Naive B cell (primary cell): ENCODE measurements at places on chromosomes 16 and 17. TPM values are rescaled to one million over a fixed set of nuclear protein-coding genes. Genes with fewer than 3 reads are reported as not detected.
A peak's percentile ranks its signal among the peaks of the same experiment; 100 is the strongest.

DNA sequence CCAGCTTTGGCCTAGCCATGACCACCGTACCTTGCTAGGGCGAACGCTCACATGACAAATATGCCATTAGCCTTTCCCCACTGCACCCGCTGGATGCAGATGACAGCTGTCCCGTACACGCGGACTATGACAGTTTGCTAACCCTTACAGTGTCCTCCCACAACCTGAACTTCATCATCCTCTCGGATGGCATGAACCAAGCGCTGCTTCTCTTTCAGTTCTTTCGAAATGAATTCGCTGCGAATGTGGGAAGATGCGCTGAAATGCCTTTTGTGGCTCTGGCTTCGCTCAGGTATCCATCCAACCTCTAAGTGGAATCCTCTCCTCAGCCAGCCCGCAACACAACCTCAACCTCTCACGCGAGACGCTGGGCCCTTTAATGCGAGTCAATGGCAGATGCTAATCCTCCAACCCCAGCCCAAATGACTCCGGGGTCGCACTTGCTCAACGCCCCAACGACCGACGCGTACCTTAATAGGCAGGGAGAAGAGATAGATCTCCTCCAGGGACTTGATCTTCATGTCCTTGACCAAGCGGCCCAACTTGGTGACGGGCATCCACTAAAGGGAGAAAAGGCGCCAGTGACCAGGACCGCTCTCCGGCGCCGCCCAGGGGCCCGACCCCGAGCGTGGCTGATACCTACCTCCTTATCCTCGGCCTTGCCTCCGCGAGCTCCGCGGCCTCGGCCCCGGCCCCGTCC, 670 bp downstream of the RPS2 start:
- no peak for DNase-seq

DNA sequence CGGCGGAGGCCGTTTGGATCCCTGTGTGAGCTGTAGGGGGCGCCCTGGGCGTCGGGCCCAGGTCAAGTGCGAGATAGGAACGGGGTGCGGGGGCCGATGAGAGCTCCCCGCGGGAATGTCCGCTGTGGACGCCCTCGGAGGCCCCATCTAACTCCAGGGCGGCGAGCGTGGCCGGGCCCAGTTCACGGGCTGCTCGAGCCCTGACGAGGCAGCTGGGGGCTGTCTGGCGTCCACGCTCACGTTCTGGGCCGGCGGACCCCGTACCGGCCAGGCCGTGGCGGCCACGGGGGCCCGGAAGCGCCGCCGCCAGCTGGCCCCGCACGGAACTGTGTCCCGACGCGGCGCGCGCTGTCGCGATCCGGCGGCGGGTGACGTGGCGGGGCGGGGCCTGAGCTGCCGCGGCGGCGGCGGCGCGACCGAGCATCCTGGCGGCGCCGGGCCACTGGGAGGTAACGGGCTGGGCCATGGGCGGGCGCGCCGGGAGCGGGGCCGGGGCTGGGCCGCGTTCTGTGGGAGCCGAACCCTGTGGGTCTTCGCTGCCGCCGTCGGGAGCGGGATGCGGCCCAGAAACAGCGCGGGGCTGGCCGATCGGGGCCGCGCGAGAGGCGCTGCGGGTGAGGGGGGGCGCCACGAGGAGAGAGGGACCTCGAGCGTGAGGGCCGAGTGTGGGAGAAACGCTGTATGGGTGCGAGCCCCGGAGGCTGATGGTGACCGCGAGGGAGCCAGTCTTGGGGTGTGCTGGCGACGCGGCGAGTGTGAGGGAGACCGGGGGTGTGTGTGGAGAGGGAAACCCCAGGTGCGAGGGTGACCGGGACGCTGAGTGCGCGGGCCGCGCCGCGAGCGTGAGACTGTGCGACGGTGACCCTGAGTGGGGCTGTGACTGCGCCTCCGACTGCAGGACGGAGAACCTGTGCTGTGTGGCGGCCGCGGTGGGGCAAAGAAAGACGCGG, at the start of gene SLC7A6:
Gene SLC7A6 (plus strand): TSS at position 399 of the 950 bp plus-strand sequence. CDS start 10,201 bp downstream, outside the sequence.
- peak; percentile 86 for DNase-seq

GRCh38 chr16:30414159-30414558, 6.8 kb downstream of the ZNF771 start:
- DNase-seq, result no peak

- no peak for DNase-seq
Observed at GRCh38 chr17:68431661-68432071, 25.6 kb downstream of the WIPI1 start.

Gene HSD11B2
- not detected for polyA plus RNA-seq

Gene VAT1L
- polyA plus RNA-seq, result 0.16 TPM
